ENCODE measurements at places on chromosomes 11 and 22. TPM values are rescaled to one million over a fixed set of nuclear protein-coding genes. Genes with fewer than 3 reads are reported as not detected.

- H3K27me3 ChIP-seq = no peaks in the 10 kb centered on the region
- H3K27ac ChIP-seq = no peak overlapping the region
These were observed 9.7 kb upstream of the OR52J3 start for GRCh38 chr11:5036669-5037068.

- no peaks in the 10 kb centered on the region for H3K27me3 ChIP-seq
- no peak overlapping the region for H3K4me3 ChIP-seq
- H3K27ac ChIP-seq = no peak overlapping the region
- peaks cover 4% of the 10 kb centered on the region for H3K4me1 ChIP-seq
These were observed 6.6 kb downstream of the RIC8A start for GRCh38 chr11:214083-214482.

- no peaks in the 10 kb centered on the region for H3K27me3 ChIP-seq
- H3K27ac ChIP-seq = no peak overlapping the region
- DNase-seq = no peak
- H3K4me1 ChIP-seq = peaks cover 9% of the 10 kb centered on the region
- H3K4me3 ChIP-seq = no peak overlapping the region
- H3K36me3 ChIP-seq = no peaks in the 10 kb centered on the region
These were observed 135.4 kb downstream of the ADAMTS15 start for GRCh38 chr11:130583801-130584211.

DNA sequence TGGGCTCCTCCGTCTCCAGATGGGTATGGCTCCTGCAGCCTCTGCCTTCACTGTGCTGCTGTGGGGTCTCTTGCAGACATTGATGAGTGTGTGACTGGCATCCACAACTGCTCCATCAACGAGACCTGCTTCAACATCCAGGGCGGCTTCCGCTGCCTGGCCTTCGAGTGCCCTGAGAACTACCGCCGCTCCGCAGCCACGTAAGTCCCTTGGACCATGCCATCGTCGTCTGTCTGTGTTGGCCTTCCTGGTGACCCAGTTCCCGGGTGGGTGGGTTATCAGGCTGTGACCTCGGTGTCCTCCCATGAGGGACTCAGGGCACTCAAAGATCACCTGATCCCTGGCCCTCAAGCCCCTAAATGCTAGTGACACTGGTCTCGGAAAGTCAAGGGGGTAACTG, 47.7 kb downstream of the FBLN1 start:
- peaks cover 44% of the 10 kb centered on the region for H3K4me1 ChIP-seq
- no peak for DNase-seq
- no peak overlapping the region for H3K4me3 ChIP-seq
- H3K27ac ChIP-seq = peak overlapping the region; percentile 64
- no peaks in the 10 kb centered on the region for H3K36me3 ChIP-seq

DNA sequence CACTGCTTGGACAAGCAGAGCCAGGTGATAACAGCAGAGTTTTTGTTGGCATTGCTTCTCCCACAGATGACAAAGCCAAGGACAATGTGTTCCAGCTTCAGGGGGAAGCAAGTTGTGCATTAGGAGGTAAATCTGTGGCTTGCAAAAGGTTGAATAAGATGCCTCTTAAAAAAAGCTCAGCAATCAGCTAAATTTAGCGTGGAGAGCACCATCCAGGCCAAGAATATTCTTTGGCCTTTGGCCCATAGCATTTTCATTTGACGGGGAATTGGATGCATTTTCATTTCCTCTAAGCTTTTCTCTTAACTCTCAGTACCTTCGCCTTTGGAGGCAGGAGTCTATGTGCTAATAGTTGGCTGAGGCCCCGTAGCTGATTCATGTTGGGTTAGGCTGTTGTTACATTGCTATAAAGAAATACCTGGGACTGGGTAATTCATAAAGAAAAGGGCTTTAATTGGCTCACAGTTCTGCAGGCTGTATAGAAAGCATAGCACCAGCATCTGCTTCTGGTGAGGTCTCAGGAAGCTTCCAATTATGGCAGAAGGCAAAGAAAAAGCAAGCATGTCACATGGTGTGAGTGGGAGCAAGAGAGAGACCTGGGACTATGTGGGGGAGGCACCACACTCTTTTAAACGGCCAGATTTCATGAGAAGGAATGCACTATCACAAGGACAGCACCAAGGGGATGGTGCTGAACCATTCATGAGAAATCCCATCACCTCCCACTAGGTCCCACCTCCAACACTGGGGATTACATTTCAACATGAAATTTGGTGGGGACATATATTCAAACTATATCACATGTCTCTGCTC, 350.1 kb upstream of the C11orf87 start:
- no peaks in the 10 kb centered on the region for H3K36me3 ChIP-seq
- H3K27ac ChIP-seq = no peak overlapping the region
- no peaks in the 10 kb centered on the region for H3K4me1 ChIP-seq
- no peaks in the 10 kb centered on the region for H3K27me3 ChIP-seq

- no peak overlapping the region for H3K27ac ChIP-seq
- H3K4me3 ChIP-seq = no peak overlapping the region
- DNase-seq = no peak
- no peaks in the 10 kb centered on the region for H3K36me3 ChIP-seq
- H3K27me3 ChIP-seq = no peaks in the 10 kb centered on the region
These were observed 1.4 kb downstream of the PCSK7 start for GRCh38 chr11:117230286-117230961.

- H3K4me3 ChIP-seq = peak overlapping the region; percentile 100
- H3K27ac ChIP-seq = peak overlapping the region; percentile 37
- H3K4me1 ChIP-seq = peaks cover 13% of the 10 kb centered on the region
- DNase-seq = peak; percentile 23
These were observed 1.4 kb downstream of the TMEM80 start for GRCh38 chr11:696955-697491.

GRCh38 chr22:10961043-10961860, 4566.7 kb upstream of the OR11H1 start:
- DNase-seq = no peak
- H3K36me3 ChIP-seq = no peaks in the 10 kb centered on the region
- H3K27ac ChIP-seq = no peak overlapping the region
- no peak overlapping the region for H3K4me3 ChIP-seq

- no peaks in the 10 kb centered on the region for H3K4me1 ChIP-seq
- H3K4me3 ChIP-seq = no peak overlapping the region
- no peak for DNase-seq
- H3K36me3 ChIP-seq = no peaks in the 10 kb centered on the region
These were observed 39.5 kb upstream of the SLC5A12 start for GRCh38 chr11:26761361-26761809.

DNA sequence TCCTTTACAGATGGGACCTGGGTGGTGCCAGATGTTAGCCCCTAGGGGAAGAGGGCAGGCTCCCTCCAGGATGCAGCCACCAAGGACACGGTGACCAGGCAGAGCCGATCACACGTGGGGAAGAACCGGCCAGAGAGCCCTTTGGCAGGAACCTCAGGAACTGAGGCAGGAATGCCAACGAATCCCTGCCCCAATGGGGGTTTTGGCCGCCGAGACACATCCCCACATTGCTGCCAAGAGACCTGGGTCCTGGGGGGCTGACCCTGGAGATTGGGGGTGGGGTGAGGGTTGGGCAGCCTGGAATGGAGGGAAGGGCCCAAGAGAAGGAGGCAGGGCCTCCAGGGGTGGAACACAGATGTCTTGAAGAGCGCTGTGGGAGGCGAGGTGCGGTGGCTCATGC, 28.7 kb upstream of the LMO1 start:
- H3K27ac ChIP-seq = no peak overlapping the region
- DNase-seq = no peak
- no peaks in the 10 kb centered on the region for H3K4me1 ChIP-seq
- no peaks in the 10 kb centered on the region for H3K36me3 ChIP-seq

- H3K4me1 ChIP-seq = no peaks in the 10 kb centered on the region
- H3K36me3 ChIP-seq = no peaks in the 10 kb centered on the region
- H3K4me3 ChIP-seq = no peak overlapping the region
These were observed 197.2 kb upstream of the ANO3 start for GRCh38 chr11:26134481-26135355.

GRCh38 chr22:30205281-30206115, 41.1 kb downstream of the LIF start:
- H3K36me3 ChIP-seq = no peaks in the 10 kb centered on the region
- no peak for DNase-seq
- H3K4me1 ChIP-seq = peaks cover 27% of the 10 kb centered on the region
- no peak overlapping the region for H3K4me3 ChIP-seq
- H3K27ac ChIP-seq = no peak overlapping the region

- DNase-seq = no peak
- H3K4me1 ChIP-seq = peaks cover 6% of the 10 kb centered on the region
- H3K4me3 ChIP-seq = no peak overlapping the region
- H3K36me3 ChIP-seq = no peaks in the 10 kb centered on the region
These were observed 109.3 kb downstream of the ST3GAL4 start for GRCh38 chr11:126464796-126465195.

DNA sequence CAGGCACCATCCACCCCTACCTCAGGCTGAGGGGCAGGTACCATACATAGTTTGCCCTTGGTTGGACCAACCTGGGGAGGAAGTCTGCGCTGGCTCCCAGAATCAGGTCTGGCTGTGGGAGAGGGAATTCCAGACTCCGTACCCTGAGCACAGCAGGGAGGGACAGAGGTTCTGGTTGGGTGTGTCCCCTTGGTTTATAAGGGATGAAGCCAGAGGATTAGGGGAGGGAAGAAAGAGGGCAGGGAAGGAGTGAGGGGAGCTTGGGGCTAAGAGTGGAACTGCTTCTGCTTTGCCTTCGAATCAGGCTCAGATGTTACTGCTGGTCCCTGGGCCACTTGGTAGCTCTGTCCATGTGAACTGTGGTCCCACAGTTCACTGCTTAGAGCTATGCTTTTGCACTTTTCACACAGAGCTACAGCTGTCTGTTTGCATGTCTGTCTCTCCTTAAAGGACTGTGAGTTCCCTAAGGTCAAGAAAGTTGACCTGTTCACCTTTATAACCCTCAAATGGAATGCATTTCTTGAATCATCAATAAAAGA, 9.2 kb downstream of the MMP20 start:
- no peaks in the 10 kb centered on the region for H3K36me3 ChIP-seq
- H3K27ac ChIP-seq = no peak overlapping the region
- no peaks in the 10 kb centered on the region for H3K4me1 ChIP-seq
- DNase-seq = no peak

GRCh38 chr11:8070417-8071115, 10.4 kb upstream of the TUB start:
- no peak for DNase-seq
- H3K27me3 ChIP-seq = no peaks in the 10 kb centered on the region
- H3K4me3 ChIP-seq = no peak overlapping the region
- H3K36me3 ChIP-seq = no peaks in the 10 kb centered on the region
- peaks cover 10% of the 10 kb centered on the region for H3K4me1 ChIP-seq

DNA sequence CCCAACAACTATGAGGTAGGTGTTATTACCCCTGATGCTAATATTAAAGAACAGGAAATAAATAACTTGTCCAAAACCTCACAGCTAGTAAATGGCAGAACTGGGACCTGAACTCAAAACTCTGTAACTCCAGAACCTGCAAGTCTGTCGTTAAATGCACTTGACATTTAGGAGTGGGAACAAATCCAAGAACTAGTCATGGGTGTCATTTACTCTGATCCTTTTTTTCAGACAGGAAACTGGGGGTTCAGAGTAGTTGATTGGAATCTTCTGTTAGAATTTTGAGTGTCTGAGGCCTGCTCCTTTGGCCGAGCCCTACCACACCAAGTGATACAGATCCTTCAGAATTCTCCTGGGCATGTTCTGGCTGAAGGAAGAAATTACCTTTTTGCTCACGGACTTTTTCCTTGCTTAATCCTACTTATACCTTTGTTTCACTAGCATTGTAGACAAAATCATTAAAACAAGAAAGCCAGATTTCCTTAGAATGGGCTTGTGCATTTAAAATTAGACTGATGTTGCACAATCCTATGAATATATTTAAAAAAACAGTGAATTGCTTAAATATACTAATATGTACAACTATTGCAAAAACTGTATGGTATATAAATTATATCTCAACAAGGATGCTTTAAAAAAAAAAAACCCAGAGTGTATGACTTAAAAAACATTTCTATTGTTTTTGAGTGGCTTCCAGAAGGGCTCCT, 1.4 kb upstream of the YAP1 start:
- no peaks in the 10 kb centered on the region for H3K36me3 ChIP-seq
- H3K27ac ChIP-seq = no peak overlapping the region
- no peak for DNase-seq
- H3K27me3 ChIP-seq = no peaks in the 10 kb centered on the region

DNA sequence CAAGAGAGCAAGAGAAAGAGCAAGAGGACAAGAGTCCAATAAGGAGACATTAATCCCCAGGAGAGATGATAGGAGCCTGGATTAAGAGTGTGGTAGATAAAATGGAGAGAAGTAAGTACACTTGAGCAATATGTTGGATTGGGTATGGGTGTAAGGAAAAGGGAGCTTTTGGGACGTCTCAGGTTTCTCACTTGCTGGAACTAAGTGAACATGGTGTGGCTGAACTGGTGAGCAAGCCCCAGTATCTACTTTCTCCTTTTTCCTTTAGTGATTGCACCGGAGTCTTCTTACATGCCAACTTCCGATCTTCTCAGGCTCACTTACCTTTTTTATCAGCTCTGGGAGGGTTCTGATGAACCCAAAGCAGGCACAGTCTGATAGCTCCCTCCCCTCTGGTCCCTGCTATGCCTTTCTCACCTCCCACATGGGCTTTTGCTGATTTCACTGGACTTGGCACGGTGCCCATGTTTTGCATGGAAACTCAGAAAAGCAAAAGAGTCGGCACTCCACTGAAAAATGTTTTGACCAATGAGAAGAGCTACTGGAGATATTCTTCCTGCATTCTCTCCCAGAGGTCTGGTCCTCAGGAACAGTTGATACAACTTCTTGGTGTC, 14.5 kb upstream of the APLNR start:
- peak; percentile 34 for DNase-seq
- H3K27me3 ChIP-seq = no peaks in the 10 kb centered on the region
- no peaks in the 10 kb centered on the region for H3K36me3 ChIP-seq

GRCh38 chr22:37486224-37486845, at the start of gene MFNG:
TSS of gene MFNG (minus strand) at chr22:37486384. CDS start at chr22:37486177, 207 bp downstream.
- H3K36me3 ChIP-seq = no peaks in the 10 kb centered on the region
- peak; percentile 68 for DNase-seq
- peak within 1 kb of the TSS; percentile 10 for H3K4me3 ChIP-seq
- no peak within 1 kb of the TSS for H3K27ac ChIP-seq
- no peaks in the 10 kb centered on the region for H3K4me1 ChIP-seq

GRCh38 chr11:119144825-119145486, 3.9 kb upstream of the ABCG4 start:
- H3K27ac ChIP-seq = no peak overlapping the region
- H3K36me3 ChIP-seq = no peaks in the 10 kb centered on the region
- no peak for DNase-seq
- H3K27me3 ChIP-seq = no peaks in the 10 kb centered on the region

DNA sequence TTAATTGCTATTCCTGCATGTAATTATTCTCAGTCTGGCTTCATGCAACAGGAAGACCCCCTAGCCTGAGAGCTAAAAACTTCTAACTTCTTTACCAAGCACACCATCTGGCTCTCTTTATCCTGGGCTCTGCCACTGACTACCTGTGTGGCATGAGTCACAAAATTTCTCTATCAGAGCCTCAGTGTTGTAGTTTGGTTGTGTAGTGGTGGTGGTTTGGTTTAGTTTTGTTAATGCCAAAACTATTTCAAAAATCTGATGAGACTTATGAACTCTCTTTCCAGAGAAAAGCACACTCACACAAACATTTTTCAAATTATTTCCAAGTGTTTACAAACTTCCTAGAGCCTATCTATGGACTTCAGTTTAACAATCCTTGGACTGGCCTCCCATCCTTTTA, 7.5 kb upstream of the IL17RA start:
- DNase-seq = no peak
- H3K36me3 ChIP-seq = no peaks in the 10 kb centered on the region
- H3K27me3 ChIP-seq = no peaks in the 10 kb centered on the region
- no peak overlapping the region for H3K4me3 ChIP-seq
- no peaks in the 10 kb centered on the region for H3K4me1 ChIP-seq

ARHGEF12 gene
- 69.3 TPM for total RNA-seq

UCP3 gene
- 1.00 TPM for total RNA-seq

GLB1L2 gene
- total RNA-seq = 21.6 TPM

OR10D3 gene
- total RNA-seq = not detected

RFPL1 gene
- not detected for total RNA-seq

SPI1 gene
- total RNA-seq = 21.5 TPM

B4GALNT4 gene
- 52.5 TPM for total RNA-seq

SCGB2A2 gene
- total RNA-seq = not detected

Measured in ovary (tissue), 10 donors.